ENCODE measurements at places on chromosomes 1 and 21. TPM values are rescaled to one million over a fixed set of nuclear protein-coding genes. Genes with fewer than 3 reads are reported as not detected.

GRCh38 chr1:94919241-94920030, 7.5 kb downstream of the CNN3 start:
- DNase-seq, result no peak

The AGMAT gene
- 0.11 TPM for total RNA-seq

DNA sequence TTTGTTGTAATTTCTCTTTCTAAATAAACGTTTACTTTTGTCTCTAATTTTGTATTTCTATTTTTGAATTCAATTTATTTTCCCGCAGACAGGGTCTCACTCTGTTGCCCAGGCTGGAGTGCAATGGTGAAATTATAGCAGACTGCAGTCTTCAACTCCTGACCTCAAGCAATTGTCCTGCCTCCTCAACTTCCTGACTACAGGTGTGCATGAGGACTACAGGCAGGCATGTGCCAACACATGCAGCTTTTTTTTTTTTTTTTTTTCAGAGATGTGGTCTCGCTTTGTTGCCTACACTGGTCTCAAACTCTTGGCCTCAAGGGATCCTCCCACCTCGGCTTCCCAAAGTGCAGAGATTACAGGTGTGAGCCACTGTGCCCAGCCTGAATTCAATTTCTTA, 36.7 kb upstream of the IL20 start:
- no peak for DNase-seq

GRCh38 chr1:66787641-66788040, 13.4 kb downstream of the INSL5 start:
- no peak for DNase-seq

- no peak for DNase-seq
Observed at GRCh38 chr1:109623601-109624161, 4.0 kb downstream of the AMPD2 start.

DNA sequence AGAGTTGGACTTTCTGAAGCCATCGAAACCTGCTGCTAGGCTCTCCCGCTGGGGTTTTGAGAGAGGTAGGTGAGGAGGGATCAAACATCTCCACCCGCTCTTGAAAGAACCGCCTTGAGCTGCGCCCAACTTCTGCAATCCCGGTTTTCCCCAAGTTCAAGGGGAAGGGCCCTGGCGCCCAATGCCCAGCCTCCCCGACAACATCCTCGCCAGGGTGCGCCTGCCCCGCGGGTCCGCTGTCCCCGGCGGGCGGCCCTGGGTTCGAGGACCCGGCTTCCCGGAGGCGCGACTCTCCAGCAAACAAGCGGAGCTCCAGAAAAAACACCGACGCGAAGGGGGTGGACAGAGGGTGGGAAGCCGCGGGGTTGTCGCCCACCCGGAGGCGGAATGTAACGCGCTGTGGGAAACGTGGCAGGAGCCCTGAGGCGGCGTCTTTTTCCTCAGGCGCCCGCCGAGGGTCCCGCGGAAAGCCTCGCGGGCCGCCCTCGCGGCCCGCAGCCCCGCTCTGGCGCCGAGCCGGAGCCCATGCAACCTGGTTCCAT, 607 bp downstream of the BTG3 start:
- DNase-seq, result peak; percentile 56

GRCh38 chr1:195481293-195481692, 1126.9 kb downstream of the KCNT2 start:
- no peak for DNase-seq

The AGT gene
- 56.2 TPM for total RNA-seq

The EDN2 gene
- total RNA-seq, result 0.27 TPM

The ORC1 gene
- 0.22 TPM for total RNA-seq
